ENCODE measurements at places on chromosomes 13 and 19. TPM values are rescaled to one million over a fixed set of nuclear protein-coding genes. Genes with fewer than 3 reads are reported as not detected.

CGB8 gene
- total RNA-seq = not detected

GRCh38 chr13:80276371-80277289 lies 64.3 kb downstream of the SPRY2 start:
- DNase-seq = no peak

DNA sequence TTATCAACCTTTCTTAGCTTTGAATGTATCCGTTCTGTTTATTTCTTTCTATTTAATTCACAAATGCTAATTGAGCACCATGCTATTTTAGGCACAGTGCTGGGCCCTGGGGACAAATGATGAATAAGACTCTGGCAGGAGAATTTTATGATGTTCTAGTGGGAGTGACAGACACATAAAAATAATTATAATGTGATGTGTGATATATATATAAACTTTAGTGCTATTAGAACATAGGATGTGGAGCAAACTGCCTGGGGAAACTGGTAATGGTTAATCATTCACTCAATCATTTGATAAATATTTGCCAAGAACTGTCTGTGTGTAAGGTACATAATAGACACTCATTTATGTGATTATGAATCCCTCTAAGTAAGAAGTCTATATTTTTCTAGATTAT lies 50.7 kb upstream of the FRY start:
- DNase-seq = no peak

DNA sequence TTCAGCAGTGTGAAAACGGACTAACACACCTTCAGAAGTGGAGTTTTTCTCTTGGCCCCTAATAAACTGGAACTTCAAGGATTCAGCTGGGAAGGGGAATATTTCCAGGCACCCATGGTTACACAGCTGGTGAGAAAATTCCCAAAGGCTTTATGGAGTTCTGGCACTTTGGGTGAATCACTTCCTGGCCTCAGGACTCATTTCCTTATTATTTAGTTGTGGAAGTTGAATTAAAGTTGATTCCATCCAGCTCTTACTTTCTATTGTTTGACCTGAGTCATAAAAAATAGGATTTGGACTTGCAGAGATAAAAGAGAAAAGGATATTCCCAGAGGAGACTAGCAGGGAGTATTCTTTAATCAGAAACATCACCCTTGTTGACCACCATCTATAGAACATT lies 882.1 kb downstream of the UQCRFS1 start:
- DNase-seq = no peak

- DNase-seq = no peak
These were observed 20.0 kb downstream of the SLAIN1 start for GRCh38 chr13:77717508-77717907.

GRCh38 chr19:4149518-4150288 lies 3.7 kb upstream of the CREB3L3 start:
- peak; percentile 87 for DNase-seq

APOC1 gene
- total RNA-seq = 6,817 TPM

SYCN gene
- 1.6 TPM for total RNA-seq

DNA sequence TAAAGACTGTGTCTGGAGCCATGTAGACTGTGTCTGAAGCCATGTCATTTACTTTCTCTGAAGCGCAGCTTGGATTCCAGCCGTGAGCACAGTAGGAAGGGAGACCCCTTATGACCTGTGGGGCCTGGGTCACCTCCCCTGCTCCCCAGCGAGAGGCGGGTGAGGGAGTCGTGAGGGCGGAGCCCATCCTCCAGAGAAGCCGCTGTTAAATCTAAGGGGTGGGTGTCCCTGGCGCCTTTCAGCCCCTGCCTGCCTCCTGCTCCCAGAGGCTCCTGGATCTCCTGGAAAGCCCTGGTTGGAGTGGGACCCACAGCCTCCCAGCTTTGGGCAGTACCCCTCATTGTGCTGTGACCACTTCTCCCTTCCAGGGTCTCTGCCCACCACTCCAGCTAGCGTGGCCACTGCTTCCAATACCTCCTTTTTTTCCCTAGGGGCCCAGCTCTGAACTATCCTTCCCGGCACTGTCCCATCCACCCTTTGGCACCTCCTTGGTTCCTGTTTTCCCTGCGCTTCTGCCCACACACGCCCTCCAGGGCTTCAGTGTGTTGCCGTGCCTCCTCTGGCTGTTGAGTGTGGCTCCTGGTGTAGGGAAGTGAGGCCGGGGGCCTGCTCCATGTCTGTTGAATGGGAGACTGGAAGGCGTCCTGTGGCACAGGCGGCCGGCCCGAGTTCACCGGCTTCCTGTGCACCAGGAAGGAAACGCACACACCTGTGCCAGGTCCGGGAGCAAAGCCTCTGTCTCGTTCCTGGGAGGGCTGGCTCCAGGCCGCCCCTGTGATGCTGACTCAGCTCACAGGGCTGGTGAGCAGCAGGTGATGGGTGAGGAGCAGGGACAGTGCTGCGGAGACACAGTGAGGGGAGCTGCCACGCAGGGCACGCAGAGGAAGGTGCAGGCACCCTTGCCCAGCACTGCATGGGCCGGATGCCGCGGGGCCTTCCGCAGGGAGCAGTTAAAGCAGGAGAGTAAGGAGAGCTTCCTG lies 29.4 kb downstream of the ATP4B start:
- no peak for DNase-seq

DNA sequence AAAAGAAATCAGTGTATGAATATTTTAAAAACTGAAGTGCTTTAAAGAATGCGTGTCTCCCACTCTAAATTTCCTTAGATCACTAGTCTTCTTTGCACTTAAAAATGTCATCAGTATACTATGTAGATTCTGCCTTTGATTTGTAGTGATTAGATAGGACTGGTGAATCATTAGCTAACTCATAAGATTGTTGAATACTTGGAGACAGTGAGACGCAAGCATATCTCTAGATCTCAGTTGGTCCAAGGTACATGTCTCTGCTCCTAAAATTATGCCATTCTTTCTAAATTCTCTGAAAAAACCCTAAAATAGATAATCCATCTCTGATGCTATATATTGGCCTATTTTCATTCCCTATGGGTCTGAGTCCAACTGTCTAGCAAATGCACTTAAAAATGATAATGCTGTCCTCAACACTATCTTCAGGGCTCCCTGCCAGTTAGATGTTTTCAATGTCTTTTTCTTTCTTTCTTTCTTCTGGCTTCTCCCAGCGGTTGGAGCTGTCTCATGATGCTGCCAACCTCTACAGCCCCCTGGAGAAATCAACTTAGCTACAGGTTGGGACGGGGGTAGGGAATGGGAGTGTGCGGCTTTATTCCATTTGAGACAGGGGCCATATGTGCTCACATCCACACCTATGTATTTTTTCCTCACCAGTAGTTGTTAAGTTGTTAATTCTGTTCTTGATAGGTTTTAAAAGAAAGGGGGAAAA lies 301.0 kb downstream of the NDFIP2 start:
- no peak for DNase-seq

DNA sequence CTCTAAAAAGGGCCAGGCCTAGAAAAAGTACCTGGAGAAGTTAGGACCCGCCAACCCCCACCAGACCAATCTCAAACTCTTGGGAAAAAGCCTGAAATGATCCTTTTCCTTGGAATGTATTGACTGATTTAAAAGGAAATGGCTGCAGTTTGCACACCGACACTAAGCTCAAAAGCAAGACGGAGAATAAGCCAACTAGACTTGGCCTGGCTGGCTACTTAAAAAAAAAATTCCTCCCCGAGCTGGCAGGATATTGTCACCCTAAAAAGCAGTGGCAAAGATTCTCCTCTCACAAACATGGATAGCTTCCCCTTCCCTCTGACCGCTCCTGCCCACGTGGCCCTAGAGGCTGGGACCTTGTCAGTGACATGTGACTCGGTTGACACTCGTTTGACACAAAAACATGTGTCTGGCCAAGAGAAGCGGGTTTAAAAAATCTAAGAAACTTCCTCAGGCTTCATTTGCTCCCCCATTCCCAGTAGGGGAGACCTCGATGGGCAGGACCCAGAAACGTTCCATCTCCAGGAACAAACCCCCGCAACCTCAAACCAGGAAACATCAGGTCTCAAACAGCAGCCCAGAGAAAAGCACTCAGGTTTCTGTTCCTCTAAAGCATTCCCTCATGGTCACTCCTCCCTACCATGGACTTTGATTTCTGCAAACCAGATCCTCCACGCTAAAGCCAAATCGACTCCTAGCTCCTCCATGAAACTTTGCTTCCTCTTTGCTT lies 1.3 kb downstream of the RFX1 start:
- peak; percentile 82 for DNase-seq

UNC13A gene
- total RNA-seq = 0.13 TPM

DNA sequence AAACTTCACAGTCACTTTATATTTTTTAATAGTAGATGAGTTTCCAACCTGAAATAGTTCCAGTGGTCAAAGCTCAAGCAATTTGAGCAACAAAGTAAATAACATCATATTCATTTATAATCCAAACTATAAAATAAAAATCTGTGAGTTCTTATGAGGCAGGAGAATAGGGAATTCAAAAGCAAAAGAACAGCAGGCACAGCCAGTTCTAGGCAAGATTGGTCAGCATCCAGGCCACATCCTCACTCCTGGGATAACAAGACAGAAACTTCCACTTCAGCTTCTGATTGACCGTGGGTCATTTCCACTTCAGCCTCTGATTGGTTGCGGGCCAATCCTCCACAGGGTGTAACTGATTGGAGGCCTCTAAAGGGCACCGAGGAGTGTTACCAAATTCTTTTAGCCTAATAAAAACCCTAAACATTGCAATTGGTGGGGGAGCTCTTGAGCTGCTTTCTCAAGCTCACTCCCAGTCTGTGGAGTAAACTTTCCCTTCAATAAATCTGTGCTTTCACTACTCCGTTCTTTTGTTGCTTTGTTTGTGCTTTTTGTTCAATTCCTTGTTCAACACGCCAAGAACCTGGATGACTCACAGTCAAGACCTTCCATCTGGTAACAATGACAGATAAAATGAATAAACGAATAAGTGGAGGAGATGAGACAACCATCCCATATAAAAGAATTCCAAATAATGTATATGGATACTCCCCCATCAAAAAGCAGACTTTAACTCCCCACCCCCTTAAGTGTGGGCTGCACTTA lies 42.6 kb upstream of the AMER2 start:
- DNase-seq = no peak

PALM3 gene
- total RNA-seq = 42.7 TPM

DNA sequence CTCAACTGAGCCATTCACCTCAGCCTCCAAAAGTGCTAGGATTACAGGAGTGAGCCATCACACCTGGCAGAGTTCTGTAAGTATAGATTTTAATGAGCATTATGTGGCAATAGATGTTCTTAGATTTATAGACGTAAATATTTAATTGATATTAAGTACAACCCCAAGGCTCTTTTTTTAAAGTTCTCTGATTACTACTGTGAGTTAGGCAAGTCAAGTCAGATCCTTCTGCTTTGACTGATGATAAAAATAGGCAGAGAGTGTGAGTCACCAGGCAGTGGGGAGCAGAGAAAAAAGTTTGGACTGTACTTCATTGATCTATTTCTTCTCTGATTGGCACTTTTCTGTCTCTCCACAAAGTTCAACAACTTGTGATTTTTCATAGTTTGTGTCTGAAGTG lies 1379.9 kb downstream of the UQCRFS1 start:
- no peak for DNase-seq

IFNL1 gene
- not detected for total RNA-seq

- no peak for DNase-seq
These were observed 16.3 kb downstream of the CILP2 start for GRCh38 chr19:19554074-19555023.

POU4F1 gene
- total RNA-seq = not detected

DNA sequence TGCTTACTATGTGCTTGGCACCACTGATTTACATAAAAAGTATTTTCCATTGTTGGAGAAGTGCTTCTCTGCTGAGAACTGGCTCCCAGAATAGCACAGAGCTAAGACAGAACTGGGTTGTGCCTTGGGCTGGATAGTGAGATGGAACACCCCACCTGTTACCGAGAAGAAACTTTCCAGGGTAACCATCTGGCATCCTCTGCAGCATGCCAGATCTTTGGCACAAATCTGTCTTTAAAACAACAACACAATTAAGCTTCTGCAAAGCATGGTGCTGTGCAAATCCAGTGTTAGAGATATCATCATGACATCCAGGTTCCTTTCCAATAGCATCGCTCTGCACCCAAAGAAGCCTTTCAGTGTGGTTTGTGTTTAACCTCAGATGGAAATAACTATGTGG lies 202.5 kb upstream of the RFC3 start:
- no peak for DNase-seq

ZNF234 gene
- 3.6 TPM for total RNA-seq

- DNase-seq = no peak
These were observed 4.3 kb downstream of the CSNK1A1L start for GRCh38 chr13:37101201-37101600.

- DNase-seq = no peak
These were observed 292.9 kb downstream of the SPRY2 start for GRCh38 chr13:80048030-80048429.

- no peak for DNase-seq
These were observed 1551.1 kb downstream of the EFNB2 start for GRCh38 chr13:104984296-104984818.

GRCh38 chr19:51166846-51167490 lies 24.9 kb downstream of the SIGLEC7 start:
- no peak for DNase-seq

Data from left lobe of liver (tissue), 2 donors.